ENCODE measurements at places on chromosomes 3 and 15.

DNA sequence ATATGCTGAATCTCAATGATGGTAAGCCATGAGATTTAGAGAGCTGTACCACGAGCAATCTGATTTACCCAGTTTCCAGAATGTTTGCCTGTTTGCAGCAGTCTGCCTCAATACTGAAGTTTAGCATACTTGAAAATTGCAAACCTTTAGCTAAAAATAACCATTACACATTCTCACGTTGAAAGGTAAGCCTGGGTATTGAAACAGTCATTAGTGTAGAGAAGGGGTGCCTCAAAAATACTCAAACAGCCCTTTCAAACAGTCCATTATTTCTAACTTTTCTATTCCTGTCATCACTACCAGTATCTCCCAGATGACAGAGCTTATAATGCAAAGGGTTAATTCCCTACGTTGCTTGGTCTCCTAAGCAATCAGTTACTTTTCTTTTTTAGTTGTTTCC is 111.8 kb upstream of the MBNL1 start:
- no peak for DNase-seq

- no peak for DNase-seq
Observed at GRCh38 chr3:193552923-193553322, 1.8 kb downstream of the ATP13A4 start.

DNA sequence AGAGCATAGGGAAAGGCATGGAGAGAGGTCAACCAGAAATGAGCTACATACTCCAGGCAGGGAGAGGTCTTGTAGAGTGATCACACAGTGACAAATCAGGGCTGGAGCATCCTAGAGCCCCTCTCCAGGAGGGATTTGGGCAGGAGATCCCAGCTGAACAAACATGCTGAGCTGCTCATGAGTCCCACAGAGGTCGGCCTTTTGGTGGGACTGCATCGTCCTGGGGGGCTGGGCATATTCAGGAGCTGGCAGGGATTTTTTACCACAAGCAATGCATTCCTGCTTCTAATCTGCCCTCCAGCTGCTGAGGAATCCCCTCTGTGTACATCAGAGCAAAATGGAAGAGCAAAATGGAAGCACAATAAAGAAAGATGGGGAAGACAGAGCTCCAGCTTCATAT is 94.9 kb downstream of the NTRK3 start:
- no peak for DNase-seq

- no peak for DNase-seq
Observed at GRCh38 chr3:193943851-193944517, 192.0 kb upstream of the HES1 start.

DNA sequence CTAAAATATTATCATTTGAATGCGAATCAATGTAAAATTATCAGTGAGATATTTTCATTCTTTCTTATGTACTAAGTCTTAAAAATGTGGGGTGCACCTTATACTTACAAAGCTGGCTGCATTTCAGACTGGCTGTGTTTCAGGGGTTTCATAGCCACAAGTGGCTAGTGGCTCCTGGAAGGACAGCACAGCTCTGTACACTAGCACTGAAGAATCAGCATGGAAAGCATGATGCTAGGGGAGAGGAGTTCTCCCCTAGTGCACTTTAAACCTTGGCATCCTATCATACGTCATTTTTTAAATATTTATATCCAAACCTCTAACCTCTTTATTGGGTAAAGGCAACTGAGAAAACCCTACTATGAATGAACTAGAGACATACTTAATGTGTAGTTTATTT is 66.4 kb downstream of the ECT2 start:
- DNase-seq: no peak

DNA sequence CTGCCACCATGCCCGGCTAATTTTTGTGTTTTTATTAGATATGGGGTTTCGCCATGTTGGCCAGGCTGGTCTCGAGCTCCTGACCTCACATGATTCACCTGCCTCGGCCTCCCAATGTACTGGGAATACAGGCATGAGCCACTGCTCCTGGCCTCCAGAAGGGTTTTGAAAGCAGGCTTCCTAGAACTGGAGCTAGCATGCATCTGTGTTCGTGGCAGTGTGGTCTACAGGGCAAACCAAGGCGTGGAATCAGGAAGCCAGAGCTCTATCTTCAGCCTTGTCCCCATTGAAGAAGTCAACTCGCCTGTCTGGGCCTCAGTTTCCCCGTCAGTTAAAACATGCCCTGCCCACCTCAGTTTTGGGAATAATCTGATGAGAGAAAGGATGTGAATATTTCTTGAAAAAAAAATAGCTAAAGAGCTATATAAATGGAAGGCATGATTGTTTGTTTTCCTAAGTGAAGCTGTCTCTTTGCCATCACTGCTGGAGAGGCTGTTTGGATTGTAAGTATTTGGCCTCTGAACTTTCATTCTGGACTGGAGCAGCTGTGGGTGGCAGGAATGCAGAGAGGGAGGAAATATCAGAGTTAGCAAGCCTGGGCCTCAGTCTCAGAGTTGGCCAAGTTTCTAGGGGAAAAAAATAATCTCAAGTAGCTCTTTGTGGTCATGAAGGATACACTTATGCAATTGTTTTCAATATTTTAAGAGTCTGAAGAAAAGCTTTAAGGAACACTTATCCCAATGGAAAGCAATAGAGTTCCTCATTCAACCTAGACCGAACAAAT is 36.5 kb upstream of the UACA start:
- no peak for DNase-seq

- no peak for DNase-seq
Observed at GRCh38 chr3:52920841-52921240, 23.5 kb upstream of the STIMATE start.

GRCh38 chr15:31500766-31501449 is 174.3 kb downstream of the KLF13 start:
- no peak for DNase-seq

DNA sequence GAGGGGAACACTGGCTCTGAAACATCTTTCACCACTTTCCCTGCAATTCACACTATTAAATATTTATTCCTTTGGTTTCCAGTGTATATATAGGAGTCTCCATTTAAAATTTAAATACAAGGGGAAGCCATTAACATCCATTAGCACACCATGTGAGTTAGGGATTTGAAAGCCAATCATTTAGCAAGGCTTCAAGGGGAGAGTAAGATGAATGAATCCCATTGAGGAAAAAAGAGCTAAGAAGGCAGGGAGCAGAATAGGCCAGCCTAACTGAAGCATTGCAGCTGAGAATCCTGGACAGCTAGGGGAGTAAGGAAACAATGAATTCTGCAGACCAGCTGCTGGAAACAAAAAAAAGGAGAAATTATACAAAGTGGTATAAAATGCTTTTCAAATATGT is 426.1 kb downstream of the IL5RA start:
- no peak for DNase-seq

GRCh38 chr3:188179006-188179966 is 25.3 kb downstream of the LPP start:
- DNase-seq: peak; percentile 48

DNA sequence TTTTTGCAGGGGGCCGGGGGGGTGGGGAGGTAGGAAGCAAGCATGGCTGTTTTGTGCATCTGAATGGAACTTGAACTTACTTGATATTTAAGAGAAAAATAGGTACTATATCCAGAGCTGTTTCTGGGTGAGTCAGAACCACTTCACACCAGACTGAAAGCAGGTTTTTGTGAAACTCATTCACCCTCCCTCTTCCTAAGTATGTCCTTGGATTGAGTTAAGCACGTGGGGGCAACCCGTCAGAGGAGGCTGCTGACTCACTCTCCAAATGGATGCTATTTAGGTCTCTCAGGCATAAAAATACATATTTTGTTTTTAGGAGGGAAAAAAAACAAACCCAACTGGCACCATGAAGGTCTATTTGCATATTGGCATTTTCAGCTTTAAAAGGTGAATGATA is 270.3 kb downstream of the RYR3 start:
- DNase-seq: no peak

- DNase-seq: no peak
Observed at GRCh38 chr3:87462228-87462627, 185.8 kb upstream of the POU1F1 start.

DNA sequence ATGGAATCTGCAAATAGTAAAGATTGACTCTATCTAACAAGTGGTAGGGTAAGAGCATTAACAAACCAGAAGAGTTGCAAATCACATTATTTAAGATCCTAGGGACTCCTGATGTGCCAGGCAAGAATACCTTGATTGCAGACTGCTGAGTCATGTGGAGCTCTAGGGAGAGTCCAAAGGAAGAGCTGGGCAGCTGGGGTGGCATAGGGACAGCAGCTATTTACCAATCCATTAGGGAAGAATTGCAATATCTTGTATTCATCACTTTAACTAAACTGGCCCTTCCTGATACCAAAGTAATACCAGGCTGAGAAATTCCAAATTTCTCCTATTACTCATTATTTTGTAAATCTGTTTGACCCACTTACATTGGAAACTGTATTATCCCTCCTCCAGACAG is 52.2 kb upstream of the ACP3 start:
- DNase-seq: no peak

GRCh38 chr15:56913670-56914069 is 4.8 kb upstream of the TCF12 start:
- DNase-seq: no peak

DNA sequence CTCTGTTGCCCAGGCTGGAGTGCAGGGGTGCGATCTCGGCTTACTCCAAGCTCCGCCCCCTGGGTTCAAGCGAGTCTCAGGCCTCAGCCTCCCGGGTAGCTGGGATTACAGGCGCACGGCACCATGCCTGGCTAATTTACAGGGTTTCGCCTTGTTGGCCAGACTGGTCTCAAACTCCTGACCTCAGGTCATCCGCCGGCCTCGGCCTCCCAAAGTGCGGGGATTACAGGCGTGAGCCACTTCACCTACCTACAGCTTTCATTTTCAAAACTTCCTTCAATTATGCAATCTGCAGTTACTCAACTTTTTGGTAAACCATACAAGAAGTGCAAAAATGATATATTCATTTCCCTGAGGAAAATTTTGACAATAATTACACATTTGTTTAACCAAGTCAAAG is 14.0 kb downstream of the NANOGP8 start:
- DNase-seq: no peak

DNA sequence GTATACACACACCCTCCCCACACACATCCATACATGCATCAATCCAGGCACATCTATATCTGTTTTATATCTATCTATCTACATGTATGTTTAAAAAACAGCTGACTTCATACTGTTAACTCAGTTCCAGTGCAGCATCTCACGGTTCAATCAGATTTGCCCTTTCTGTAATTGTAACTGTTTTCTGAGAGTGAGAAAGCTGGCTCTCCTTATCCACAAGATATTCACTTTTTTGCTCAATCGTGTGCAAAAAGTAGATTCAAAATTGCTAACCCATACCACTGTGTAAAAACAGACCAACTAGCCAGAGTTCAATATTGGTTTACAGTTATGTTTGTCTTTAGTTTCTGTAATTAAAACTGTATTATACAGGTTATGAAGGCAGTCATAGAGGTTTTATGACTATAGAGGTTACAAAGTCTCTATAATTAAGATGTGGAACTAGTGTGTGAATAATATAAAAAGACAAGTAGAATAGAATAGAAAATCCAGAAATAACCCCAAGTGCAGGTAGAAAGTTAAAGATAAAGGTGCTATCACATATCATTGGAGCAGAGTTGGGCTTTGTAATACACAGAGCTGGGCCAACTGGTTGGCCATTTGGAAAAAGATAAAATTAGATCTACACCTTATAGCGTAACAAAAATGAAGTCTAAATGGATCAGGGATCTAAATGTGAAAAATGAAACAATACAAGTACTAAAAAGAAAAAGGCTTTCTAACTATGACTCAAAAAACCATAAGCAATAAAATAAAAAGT is 20.1 kb upstream of the MCF2L2 start:
- no peak for DNase-seq

GRCh38 chr3:182740710-182741109 is 52.6 kb upstream of the ATP11B start:
- DNase-seq: no peak

- DNase-seq: no peak
Observed at GRCh38 chr15:59873644-59874272, 130.4 kb upstream of the FOXB1 start.

- DNase-seq: no peak
Observed at GRCh38 chr15:63238796-63239195, 38.6 kb upstream of the APH1B start.

- DNase-seq: no peak
Observed at GRCh38 chr3:37921025-37921424, 59.3 kb downstream of the CTDSPL start.

DNA sequence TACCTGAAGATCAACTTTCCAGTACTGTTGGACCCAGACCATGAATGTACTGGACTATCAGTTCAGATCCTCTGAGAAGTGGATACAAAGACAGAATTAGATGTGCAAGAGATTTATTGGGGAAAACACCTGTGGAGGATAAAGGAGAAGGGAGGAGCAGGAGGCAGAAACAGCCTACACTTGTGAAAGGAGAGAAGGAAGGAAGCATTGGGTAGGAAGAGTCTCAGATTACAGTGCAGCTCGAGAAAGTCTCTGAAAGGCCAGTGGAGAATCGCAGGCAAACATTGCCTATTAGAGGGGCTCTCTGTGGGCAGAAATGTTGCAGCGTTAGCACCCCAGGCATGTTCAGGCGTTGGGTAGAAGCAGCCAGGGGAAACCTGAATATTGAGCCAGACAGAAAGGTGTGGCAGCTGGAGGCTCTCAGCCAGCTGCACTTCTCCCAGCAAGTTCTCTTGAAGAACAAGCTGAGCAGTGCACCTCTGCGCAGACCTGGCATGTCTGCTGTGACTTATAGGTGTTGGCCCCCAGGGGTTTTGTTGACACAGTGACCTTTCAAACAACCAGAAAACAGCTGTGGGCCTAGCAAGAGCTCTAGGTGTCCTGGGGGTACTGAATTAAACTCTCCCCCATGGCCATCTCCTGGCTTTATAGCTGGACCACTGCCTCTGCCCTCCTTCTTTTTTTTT is 7.0 kb downstream of the CHST14 start:
- no peak for DNase-seq

DNA sequence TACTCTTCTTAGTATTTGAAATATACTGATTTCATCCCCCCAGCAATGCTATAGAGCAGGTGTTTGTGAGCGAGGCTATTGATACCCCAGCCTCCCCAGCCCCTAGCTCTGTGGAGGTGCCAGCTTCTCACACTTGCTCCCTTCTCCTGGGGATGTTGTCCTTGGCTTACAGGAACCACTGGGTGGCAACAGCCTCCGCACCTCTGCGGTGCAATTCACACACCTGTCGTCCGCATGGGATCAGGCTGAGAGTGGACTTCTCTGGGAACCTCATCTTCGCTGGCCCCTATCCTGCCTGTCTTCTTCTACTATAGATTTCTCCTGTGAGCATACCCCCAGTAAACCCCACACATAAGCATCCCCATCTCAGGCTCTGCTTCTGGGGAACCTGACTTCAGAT is 103.9 kb upstream of the SLC6A11 start:
- no peak for DNase-seq

DNA sequence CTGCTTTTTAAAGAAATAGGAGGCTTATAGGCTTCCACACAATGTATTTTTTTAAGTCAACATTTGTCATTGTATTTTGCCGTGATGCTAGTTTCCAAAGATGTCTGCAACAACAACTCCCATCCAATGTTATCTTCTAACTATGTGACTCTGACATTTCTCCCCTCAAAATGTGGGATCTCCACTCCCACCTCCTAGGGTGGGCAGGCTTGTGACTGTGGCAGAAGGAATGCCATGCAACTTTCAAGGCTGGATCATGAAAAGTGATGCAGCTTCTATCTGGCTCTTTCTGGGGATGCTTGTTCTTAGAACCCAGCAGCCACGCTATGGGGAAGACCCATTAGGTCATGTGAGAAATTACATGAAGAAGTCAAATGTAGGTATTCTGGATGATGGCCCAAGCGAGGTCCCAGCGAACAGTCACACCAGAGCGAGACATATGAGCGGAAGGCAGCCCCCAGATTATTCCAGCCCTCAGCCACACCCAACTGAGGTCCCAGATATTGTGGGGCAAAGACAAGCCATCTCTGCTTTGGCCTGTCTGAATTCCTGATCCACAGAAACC is 124.3 kb downstream of the BDH1 start:
- DNase-seq: no peak
